ENCODE measurements at places on chromosomes 3 and 15. TPM values are rescaled to one million over a fixed set of nuclear protein-coding genes. Genes with fewer than 3 reads are reported as not detected.

GRCh38 chr3:13581485-13582365 is 32.8 kb downstream of the FBLN2 start:
- no peak overlapping the region for H3K4me3 ChIP-seq
- peak; percentile 62 for DNase-seq
- no peaks in the 10 kb centered on the region for H3K27me3 ChIP-seq
- H3K27ac ChIP-seq: peak overlapping the region; percentile 46

DNA sequence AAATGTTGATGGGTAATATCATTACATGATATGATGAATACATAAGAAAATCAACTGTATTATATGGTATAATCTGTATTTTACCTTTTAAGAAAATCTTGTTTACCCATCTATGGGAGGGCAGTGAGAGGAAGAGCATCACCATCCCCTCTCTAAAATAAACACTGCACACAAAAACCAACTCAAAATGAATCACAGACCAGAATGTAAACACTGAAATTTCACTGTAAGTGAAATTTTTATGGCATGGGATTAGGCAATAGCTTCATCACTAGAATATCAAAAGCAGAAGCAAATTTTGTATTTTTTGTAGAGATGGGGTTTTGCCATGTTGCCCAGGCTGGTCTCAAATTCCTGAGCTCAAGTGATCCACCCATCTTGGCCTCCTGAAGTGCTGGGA is 26.2 kb downstream of the IFT80 start:
- no peaks in the 10 kb centered on the region for H3K27me3 ChIP-seq
- peaks cover 14% of the 10 kb centered on the region for H3K4me1 ChIP-seq
- no peak for DNase-seq
- H3K27ac ChIP-seq: no peak overlapping the region
- peaks cover 25% of the 10 kb centered on the region for H3K36me3 ChIP-seq
- no peak overlapping the region for H3K4me3 ChIP-seq

Gene ESYT3
- total RNA-seq: 0.18 TPM

DNA sequence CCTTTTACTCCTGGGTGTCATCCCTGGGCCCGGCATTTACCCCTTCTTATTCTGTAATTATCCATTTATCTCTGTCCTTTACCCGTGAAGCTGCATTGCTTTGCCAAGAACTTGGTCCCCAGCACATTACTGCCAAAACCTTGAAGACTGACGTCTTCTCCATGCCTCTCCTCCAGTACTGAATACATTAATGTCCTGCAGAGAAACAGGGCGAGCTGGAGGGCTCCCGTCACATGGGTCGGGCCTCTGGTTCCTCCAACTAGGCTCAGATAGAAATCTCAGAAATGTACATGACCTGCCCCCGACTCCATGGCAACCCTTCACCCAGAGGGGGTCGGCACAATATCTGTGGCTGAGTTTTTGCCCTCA is 445 bp downstream of the EFCAB12 start:
- peaks cover 43% of the 10 kb centered on the region for H3K36me3 ChIP-seq
- peak overlapping the region; percentile 35 for H3K4me3 ChIP-seq
- no peak overlapping the region for H3K27ac ChIP-seq

DNA sequence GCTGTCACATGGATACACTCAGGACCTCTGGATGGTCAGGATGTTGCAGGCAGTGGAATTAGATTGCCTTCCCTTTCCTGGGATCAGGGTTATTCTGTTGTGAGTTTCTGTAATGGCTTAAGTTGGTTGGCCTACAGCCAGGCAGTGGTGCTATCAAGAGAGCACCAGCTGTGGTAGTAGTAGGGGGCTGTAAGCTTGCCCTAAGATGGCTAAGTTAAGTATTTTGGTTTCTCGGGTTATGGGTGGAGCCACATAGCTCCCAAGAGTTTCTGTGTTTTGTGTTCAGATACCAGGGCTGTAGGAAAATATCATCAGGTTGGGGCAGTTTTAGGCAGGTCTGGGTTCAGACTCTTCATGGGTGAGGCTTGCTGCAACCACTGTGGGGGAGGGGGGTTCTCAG is 59.6 kb downstream of the LEKR1 start:
- no peaks in the 10 kb centered on the region for H3K4me1 ChIP-seq
- no peak for DNase-seq
- H3K4me3 ChIP-seq: no peak overlapping the region
- H3K27me3 ChIP-seq: peaks cover 2% of the 10 kb centered on the region

Gene NRG4
- total RNA-seq: not detected

- H3K27me3 ChIP-seq: no peaks in the 10 kb centered on the region
- no peak for DNase-seq
- H3K4me3 ChIP-seq: no peak overlapping the region
- H3K36me3 ChIP-seq: peaks cover 11% of the 10 kb centered on the region
Observed at GRCh38 chr15:99727330-99727729, 5.9 kb downstream of the LYSMD4 start.

DNA sequence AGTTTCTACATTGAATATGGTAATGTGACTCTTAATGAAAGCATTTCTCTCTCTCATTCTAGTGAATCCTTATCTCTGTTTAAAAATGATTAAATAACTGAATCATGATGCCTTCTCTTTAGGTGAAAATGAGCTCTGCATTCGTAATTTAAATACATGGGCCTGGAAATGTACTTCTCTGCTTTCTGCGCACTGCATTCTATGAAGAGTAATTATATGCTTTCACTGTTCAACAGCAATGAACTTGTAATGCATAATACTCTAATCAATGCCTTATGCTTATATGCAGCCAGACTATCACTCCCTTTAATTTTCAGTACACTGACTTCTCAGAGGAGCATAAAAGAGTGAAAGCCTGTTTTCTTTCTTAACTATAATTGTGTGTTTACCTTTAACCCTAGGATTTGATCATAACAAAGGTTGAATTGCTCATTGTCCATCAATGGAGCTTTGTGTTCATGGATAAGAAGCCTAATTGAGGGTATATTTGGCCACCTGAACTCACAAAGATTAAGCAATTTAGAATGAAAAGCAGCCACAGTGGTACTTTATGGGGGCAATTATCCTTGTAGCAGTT is 330.8 kb upstream of the PDZRN3 start:
- no peaks in the 10 kb centered on the region for H3K36me3 ChIP-seq
- H3K27ac ChIP-seq: no peak overlapping the region
- H3K4me1 ChIP-seq: no peaks in the 10 kb centered on the region
- H3K4me3 ChIP-seq: no peak overlapping the region

GRCh38 chr3:70933105-70933810 is 620.8 kb upstream of the MDFIC2 start:
- H3K4me1 ChIP-seq: peaks cover 7% of the 10 kb centered on the region
- no peak overlapping the region for H3K4me3 ChIP-seq
- no peak overlapping the region for H3K27ac ChIP-seq
- H3K36me3 ChIP-seq: no peaks in the 10 kb centered on the region
- peaks cover 4% of the 10 kb centered on the region for H3K27me3 ChIP-seq
